ENCODE measurements at places on chromosomes 4 and X. TPM values are rescaled to one million over a fixed set of nuclear protein-coding genes. Genes with fewer than 3 reads are reported as not detected.

HADH gene
- 16.1 TPM for total RNA-seq

CAMK2D gene
- 73.6 TPM for total RNA-seq

RAB33B gene
- total RNA-seq = 3.6 TPM

PDGFRA gene
- 0.98 TPM for total RNA-seq

UNC5C gene
- total RNA-seq = 0.11 TPM

VGLL1 gene
- total RNA-seq = not detected

CYTL1 gene
- not detected for total RNA-seq

TCEAL6 gene
- not detected for total RNA-seq

- no peak for DNase-seq
These were observed 27.1 kb upstream of the HGFAC start for GRCh38 chr4:3414421-3415279.

DNA sequence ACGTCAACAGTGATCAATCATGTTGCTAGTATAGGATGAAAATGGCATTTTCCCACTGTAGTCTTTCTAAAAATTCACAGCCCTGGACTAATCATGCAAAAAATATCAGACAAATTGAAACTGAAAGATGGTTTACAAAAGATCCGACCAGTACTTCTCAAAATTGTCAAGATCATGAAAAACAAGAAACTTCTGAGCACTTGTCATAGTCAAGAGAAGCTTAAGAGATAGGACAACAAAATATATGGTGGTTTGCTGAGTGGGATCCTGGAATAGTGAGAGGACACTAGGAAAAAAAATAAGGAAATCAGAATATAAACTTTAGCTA lies 101.1 kb downstream of the NAA11 start:
- no peak for DNase-seq

DNA sequence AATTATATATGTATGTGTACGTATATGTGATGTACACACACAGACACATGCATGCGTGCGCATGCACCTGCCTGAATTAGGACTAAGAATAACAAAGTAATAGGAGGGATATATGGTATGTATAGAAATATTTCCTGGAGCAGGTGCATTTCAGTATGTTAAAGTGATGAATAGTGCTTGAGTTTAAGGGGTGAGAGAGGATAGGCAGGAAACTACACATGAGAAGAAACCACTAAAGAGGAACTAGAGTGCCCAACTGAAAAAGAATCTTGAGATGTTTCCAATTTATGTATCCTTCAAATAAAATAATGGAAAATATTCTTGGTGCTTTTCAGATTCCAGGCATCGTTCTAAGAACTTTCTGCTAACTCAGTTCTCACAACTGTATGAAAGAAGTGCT lies 52.6 kb upstream of the UNC5C start:
- DNase-seq = no peak

GRCh38 chrX:103234869-103235268 lies 20.0 kb downstream of the BEX4 start:
- DNase-seq = no peak

- DNase-seq = no peak
These were observed 21.2 kb upstream of the GPC3 start for GRCh38 chrX:134006484-134007161.

GRCh38 chrX:10507876-10508275 lies 112.5 kb downstream of the MID1 start:
- DNase-seq = no peak

DNA sequence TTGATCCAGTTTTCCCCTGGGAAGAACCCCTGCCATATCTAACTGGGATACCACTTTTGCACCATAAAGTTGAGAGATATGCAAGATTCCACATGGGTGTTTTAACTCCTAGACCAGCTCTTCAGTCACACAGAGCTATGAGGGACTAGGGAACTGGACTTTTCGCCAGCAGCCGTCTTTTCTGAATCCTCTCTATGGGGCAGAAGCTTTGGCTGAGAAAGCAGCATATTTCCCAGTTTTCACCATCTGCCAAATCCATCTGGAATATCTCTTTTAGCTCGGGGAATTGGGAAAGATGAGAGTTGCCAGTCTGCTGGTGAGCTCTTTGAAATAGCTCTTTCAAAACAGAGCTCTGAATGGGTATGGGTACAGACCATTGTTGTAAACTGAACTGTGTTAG lies 20.9 kb downstream of the APOOL start:
- DNase-seq = no peak

DNA sequence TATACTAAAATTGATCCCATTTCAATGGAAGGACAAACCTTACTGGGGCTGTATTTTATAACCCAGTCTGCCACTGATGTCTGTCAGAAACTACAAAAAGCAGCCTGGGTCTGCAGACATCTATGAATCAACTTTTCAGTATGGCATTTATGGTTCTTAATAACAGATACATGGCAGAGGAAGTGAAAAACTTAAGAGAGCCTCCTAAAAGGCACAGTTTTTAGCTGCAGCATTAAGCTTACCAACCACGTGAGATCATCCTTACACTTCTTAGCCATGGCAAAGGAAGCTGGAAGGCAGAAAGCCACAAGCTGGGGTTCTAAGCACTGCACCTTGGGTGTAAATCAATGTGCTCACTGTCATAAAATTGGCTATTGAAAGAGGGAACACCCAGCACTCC lies 16.6 kb upstream of the UGT2B17 start:
- DNase-seq = no peak

GRCh38 chr4:154024097-154024694 lies 235.3 kb upstream of the SFRP2 start:
- no peak for DNase-seq

DNA sequence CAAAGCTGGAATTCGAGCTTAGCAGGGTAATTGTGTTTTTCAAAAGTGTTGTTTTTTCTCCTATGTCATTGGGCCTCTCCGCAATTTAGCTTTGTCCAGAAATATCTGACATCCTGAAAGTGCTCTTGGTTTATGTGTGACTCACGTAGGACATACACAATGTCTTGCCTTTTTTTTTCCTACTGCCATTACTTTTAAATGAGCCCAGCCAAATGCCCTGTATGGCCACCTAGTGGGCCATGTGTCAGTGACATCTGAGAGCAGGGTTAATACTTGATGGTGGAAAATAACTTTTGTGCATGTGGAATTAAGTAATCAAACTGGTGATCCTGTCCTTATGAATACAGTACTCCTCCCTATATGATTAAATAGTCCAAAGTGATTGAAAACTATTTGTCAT lies 1411.1 kb upstream of the TENM3 start:
- DNase-seq = peak; percentile 11
